ENCODE measurements at places on chromosomes 3 and 15.

DNA sequence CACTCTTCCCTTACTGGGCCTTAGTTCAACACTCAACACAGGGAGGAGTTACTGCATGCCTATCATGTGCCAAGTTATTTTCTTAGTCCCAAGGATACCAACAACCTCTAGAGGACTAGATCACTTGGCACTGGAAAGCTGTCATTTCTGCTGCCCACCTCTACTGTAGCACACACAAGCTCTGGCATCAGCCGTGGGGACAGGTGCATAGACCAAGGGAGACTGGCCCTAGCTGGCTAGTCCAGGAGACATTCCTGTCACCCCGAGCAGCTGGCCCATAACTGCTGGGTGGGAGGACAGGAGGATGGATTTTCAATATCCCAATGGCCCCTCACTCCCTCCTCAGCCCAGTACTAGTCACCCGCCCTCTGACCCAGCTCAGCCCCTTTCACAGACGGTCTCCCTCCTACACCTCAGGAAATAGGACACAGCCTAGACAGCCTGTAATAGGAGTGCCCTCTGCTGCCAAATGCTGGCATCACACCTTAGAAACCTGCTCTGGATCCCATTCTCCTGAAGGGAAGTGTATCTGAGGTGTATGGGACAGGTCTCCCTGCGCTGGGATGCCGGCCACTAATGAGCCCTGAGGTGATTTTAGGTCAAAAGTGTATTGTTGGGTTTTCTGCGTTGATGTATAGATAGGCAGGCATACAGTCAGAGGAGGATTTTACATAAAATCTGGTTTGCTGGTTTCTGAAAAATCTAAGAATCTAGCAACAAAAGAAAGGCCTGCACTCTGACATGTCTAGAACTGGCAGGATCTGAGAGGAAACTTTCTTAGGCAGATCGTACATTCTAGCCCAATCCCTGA, 3.4 kb upstream of the DZIP1L start:
- peak; percentile 77 for DNase-seq

- no peak for DNase-seq
Observed at GRCh38 chr3:195466251-195466650, 23.4 kb upstream of the ACAP2 start.

DNA sequence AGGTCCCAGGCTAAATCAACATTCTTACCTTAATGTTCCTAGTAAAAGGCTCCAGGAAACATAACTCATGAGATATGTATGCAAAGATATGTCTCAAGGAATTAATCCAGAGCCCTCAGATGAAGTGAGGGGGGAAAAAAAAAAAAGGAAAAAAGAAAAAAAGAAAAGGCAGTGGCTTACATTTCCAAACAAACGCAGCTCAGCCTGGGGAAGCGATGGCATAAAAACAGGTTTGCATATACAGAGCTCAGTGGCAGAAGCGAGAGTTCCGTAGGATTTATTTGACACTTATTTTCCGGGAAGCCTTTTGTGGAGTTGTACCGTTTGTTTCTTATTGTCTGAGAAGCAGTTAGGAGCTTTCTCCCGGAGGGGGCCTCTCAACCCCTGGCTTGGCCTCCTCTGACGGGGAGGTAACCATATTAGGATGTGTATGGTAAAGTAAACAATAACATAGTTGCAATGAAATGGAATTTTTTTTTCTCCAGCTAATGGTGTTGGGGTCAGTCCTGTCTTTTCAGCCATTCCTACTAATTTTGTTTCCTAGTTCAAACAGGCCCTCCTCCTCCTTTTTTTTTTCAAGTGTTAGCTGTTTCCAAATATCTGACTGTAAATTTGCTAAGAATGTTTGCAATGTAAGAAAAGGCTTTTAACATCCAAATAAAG, 338.6 kb downstream of the FOXP1 start:
- DNase-seq: no peak

- DNase-seq: no peak
Observed at GRCh38 chr3:118267588-118267987, 767.1 kb downstream of the IGSF11 start.

GRCh38 chr3:113218011-113218680, 6.8 kb downstream of the BOC start:
- DNase-seq: no peak

GRCh38 chr3:37402351-37402750, 228.0 kb upstream of the LRRFIP2 start:
- DNase-seq: no peak

DNA sequence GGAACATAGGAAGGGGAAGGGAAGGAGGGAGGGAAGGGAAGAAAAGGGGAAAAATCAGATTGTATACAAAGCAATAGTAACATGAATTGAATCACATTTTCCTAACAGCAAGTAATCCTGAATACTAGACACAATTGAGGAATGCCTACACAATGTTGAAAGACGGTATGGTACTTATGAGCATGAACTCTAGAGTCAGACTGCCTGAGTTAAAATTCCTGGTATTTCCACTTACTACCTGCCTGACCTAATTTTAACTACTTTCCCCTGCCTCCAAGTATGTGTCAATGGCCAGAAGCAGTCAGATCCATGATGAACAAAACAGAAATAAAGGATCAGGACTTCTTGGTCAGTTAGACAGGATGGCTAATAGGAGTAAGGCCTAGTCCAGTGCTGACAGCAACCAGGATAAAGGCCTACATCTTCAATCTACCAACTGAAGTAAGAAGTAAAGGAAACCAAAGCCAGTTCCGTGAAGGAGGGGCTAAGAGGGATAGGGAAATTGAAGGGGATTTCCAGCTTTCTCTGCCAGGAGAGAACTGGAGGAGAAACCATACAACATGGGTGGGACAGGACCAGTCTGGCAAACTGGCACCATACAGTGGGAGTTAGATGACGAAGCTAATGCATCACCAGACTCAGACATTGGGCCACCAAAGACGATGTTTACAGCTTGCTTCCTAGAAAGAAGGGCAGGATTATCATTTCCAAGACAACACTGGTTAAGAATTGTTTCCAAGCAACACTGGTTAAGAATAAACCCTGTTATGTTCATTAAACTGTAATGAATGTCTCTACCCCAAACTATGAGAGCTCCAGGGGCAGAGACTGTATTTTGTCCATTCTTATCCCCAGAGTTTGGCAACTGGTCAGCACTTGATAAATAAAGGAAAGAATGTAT, 151.6 kb upstream of the UBE2E2 start:
- no peak for DNase-seq

GRCh38 chr15:47548986-47549385, 168.3 kb upstream of the SEMA6D start:
- DNase-seq: no peak

DNA sequence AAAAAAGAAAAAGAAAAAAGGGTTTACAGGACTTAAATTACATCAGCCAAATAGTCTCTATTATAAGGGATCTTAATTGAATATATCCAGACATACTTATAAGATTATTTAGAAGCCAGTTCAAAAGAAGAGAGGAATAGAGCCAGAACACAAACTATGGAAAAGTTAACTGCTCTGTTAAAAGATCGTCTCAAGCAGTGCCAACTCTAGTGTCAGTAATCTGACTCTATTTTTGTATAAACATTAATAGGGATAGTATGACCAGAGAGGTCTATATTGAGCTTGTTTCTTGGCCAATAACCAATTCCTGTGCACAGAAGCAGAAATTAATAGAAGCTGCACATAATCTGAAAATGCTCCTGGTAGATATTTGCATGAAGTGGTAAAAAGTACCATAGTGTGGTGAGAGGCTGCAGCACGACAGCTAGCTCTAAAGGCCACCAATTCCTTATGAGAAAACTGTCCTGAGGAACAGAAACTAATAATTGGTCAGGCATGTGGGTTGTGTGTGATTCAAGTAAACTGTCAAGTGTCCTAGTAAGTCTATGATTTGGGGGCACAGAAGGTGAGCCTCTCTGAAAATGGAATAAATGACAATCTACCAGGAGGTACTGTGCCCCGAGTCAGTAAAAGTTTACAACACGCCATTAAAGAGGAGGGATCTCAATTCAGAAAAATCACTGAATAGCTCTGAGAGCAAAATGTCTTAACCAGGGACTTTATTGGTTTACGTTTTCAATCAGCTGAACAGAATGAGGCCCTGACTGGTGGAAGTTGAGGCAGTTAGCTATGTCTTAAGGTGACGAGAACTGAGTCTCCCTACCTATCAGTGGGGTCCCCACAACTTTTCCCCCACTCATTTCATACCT, 51.5 kb upstream of the NANOGP8 start:
- DNase-seq: no peak

- no peak for DNase-seq
Observed at GRCh38 chr15:73697033-73697467, 12.9 kb downstream of the CD276 start.

DNA sequence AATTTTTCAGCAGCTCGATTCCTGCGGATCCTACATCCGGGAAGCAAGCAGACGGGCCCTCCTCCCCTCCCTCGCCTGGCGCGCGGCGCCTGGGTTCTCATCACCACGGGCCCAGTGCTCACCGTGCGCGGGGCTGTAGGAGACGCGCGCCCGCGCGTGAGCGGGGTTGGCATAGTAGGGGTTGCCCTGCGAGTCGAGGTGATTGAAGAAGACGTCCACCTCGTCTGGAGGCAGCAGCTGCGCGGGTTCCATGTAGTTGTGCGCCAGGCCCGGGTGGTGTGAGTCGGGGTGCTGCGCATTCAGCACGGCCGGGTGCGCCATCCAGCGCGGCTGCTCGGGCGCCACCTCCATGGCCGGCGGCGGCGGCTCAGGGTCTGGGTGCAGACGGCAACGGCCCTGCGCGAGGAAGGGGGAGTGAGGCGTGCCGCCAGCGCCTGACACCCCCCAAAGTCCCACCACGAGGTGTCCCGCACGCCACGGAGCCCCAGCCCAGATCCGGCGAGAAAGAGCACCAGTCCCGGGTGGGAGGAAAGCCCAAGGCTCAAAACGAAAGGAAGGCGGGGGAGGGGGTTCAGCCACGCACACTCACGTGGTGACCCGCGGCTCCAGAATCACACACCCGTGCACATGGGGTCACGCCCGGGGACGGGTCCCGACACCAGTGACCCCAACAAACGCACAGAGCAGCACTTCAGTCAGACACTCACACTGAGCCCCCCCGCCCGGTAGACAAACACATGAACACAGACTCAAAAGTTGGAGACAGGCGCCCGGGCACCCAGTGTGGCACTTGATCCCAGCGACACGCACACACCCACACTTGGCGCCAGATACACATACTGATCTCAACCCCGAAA, 6.1 kb downstream of the GATA2 start:
- peak; percentile 71 for DNase-seq

DNA sequence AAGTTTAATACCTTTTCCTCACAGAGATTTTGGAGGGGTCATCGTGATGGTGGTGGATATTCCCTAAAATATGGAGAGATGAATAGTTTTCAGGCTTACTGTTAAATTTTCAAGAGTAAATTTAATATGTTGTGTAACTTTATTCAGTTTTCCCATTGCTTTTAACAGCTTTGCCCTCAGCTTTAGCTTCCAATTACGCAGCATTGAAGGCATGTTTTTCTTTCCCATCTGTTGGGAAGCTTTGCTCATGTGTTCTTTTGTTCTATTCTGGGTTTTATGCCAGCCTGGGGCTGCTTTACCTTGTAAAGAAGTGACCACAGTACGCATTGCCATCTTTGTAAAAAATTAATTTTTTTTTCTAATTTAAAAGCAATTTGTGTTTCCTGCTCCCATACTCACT, 151.5 kb downstream of the B3GALNT1 start:
- DNase-seq: no peak

GRCh38 chr15:81152799-81153198, 18.7 kb downstream of the CFAP161 start:
- no peak for DNase-seq

GRCh38 chr3:123881771-123882170, 2.4 kb downstream of the MYLK start:
- no peak for DNase-seq

GRCh38 chr3:44929782-44930181, 46.2 kb downstream of the ZDHHC3 start:
- DNase-seq: no peak

- DNase-seq: no peak
Observed at GRCh38 chr3:186534113-186534669, 10.0 kb downstream of the CRYGS start.

DNA sequence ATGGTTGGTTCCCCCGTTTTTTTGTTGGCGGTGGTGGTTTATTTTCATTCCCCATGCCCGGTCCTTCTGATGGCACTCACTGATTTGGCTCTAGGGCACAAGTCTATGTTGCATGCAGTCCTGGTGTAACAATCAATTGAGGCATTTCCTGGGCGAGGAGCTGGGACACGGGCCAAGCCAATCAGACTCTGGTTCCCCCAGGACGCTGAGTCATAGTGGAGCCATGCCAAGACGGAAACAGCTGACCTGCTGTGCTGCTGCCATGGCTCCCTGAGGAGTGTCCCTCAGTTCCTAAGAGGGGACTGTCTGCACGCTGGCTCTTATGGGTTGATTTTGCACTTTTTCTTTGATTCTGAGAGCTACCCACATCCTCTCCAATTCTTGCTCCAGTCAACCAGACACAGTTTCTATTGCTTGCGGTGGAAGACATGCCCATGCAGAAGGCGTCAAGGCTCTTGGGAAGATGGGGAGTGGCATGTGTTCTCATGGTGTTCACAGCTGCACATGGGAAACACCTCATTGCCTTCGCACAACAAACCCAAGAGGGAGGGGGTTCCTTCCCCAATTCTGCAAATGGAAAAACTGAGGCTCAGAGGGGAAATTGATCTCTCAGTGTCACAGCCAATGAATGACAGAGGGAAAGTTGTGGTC, 28.3 kb upstream of the ALDH1L1 start:
- no peak for DNase-seq

DNA sequence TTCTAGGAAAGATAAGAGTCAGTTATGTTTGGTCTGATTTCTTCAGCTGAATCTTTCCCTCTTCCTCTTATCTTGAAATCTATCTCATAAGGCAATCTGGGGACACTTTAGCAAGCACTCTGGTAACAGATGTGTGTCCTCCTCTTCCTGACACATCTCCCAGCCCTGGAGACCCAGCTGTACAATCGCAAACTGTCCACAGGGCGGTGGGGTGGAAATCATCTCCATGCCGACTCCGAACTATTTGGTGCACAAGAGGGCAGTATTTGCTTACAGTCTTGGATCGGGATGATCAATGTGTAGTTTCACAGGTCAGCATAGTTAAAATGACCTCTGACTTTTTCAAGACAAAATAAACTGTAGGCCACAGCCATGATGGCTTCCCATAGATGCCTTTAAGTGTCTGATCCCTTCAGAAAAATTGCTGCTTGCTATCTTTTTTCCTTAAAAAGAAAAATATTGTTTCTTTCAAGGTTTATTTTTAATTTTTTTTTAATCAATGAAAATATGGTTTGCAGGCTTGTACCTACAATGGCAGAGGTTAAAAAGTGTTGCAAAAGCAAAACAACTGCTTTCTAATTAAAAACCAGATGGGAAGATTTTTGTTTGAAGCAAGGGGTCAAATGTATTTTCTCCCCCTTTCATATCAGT, 17.7 kb downstream of the EEFSEC start:
- DNase-seq: peak; percentile 73
